Liver (tissue), 10 donors: ENCODE measurements at places on chromosomes 12 and 14.

DNA sequence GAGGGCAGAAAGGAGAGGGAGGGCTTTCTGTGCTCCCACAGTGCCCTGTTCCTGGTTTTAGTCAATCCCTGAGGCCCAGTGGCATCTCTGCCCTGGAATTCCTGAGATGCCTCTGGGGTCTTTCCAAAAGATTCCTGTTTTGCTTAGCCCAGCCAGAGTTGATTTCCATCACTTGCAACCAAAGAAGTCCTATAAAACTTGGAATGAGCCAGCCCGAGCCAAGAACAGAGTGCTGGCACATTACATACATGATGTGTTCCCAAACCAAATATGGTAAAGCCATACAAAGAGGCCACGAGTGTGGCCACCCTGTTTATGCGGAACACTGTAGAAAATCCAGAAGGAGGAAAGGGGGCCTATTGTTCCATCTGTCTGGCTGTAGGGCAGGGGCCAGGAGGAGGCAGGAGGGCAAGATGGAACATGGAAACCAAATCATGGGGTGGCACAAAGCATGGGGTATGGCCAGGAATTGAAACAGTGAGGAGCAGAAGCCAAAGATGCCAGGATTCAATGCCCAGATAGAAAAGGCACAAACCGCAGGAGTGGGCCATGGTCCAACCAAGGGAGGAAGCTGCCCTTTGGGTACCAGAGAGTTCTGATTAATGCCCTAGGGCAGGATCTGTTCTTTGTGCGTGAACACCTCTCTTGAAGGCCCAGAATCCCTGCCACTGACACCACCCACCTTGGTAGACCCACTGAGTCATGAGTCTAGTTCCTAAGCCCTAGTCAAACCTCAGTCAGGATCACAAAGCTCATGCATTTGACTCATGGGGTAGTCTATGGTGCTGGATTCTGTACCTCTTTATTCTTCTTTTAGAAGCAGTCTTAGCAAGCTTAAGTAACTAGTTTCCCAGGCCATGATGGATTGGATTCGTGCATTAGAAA, 75.2 kb downstream of the LRRC74A start:
- no peak for DNase-seq

GRCh38 chr12:50839042-50839441, 3.7 kb upstream of the TMPRSS12 start:
- no peak for DNase-seq

DNA sequence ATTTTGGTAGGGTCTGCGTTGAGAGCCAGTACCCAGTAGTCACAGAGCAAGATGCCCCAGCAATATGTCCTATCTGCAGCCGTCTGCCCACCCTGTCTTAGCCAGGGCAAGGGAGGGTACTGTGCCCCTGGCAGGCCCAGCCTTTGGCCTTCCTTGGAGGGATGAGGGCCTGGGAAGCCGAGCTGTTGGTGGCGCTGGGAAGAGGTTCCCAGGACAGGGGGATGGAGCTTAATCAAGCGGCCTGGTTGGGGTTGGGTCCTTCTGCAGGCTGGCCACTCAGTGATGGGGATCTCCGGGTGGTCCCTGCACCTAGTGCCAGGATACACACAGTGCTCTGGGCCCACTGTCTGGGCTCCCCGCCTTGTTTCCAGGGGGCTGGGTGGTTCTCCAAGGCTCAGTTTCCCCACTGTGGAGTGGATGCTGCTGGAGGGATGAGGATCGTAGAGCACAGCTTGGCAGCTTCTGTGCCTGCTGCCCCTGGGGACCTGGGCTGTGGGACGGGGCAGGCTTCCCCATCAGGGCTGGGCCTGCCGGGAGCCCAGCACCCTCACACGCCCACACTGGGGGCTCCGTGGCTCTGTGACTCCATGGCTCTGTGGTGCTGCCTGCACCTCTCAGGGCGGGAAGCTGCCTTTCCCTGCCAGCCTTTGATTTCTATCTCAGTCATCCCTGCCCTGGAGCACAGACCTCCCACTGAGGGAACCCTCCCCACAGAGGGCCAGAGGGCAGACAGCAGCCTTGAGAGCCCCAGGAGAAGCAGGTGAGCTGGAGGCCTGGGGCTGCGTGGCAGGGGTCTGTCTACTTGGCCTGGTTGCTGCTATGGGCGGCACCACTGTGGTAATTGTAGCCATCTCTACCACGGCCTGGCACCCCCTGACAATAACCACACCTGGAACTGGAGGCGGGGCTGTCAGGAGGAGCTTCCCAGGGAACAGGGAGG, 357.0 kb downstream of the TMEM121 start:
- no peak for DNase-seq

DNA sequence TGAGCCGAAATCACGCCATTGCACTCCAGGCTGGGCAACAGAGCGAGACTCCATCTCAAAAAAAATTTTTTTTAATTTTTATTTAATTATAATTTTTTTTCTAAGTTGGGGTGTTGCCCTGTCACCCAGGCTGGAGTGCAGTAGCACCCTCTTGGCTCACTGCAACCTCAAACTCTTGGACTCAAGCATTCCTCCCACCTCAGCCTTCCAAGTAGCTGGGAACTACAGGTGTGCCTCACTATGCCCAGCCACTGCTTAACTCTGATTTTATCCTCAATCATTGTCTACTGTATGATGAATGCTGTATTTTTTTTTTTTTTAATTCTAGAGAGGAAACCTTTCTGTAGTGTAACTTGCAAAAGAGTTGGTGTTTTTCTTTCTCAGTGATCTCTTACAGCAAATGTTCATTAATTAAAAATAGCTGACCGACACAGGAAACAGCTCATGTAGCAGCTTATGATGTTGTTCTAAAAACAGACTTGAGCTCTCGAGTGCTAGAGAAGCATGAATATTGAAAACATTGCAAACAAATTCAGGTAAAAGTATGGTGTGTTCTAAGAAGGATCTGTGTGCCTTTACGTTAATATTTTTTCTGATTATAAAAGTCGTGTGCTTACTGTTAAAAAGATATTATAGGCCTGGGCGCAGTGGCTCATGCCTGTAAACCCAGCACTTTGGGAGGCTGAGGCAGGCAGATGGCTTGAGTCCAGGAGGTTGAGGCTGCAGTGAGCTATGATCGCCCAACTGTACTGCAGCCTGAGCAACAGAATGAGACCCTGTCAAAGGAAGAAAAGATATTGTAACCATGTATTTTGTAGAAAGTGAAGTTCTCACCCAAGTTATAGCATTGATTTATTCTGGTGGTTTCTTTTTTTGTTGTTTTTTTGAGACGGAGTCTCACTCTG, 68.9 kb downstream of the FGD4 start:
- DNase-seq = no peak

DNA sequence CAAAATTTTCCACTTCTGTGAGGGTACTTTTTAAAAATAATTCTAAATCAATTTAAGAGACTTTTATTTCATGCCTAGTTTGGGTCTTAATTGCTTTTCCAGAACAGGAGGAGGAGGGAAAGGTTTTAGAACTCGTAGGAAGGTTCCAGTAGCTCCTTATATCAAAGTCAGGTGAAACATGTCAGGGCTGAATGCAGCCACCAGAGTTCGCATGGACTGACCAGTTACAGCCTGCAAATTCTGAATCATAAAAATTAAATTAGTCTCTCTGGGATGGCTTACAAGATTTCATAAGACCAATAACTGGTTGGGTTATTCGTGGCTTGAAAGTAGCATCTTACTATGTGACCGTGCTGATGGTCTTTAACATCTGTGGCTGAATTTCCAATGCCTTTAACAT, 397 bp downstream of the BDKRB1 start:
- DNase-seq = no peak

- DNase-seq = no peak
Measured at GRCh38 chr12:40502322-40502721, 189.9 kb upstream of the CNTN1 start.

GRCh38 chr12:123139926-123140675, 10.8 kb downstream of the PITPNM2 start:
- DNase-seq = no peak

- no peak for DNase-seq
Measured at GRCh38 chr14:102015045-102015685, 50.8 kb downstream of the DYNC1H1 start.

DNA sequence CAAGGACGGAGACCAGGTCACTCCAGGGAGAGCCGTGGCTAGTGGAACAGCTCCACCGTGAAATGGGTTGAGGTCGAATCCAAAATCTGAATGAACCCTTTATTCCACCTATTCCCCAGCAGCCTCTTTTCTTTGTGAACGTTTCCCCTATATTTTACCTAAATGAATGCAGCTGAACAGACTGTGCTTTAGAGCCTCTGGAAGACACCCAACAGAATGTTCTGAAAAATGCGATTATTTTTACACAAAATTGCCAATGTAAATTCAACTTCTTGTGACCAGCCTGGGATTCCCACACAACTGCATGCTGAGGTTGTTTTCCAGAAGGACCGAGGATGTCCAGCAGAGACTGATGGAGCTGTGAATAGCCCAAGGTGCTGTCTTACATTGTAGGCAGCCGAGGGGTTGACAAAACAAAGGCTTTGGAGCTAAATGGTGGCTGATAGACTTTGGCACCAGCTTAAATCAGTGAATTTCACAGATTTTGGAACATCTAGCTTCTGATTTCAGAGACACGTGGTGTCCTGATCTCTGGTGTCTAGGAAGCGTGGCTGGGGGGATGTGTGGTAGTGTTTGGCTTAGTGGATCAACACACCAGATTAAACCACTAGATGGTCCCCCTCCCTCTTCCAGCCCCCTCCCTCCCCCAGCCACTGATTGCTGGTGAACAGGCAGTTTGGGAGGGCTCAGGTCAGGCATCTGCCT, 150.4 kb downstream of the ZNF664 start:
- no peak for DNase-seq

DNA sequence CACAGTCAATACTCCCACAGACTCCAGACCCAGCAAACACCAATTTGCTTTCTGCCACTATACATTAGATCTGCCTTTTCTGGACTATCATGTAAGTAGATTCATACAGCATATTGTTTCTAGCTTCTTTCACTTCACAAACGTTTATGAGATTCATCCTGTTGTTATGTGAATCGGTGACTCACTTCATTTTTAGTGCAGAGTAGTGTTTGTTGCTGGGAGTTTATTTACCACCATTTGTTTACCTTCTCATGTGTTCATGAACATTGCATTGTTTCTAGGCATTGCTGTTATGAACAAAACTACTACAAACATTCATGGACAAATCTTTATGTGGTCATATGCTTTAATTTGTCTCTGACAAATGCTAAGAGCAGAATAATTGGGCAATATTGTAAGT, 807.8 kb upstream of the TMEM132C start:
- no peak for DNase-seq

GRCh38 chr12:22406627-22407026, 72.1 kb upstream of the ST8SIA1 start:
- no peak for DNase-seq

- DNase-seq = no peak
Measured at GRCh38 chr12:10220398-10221077, 7.9 kb downstream of the GABARAPL1 start.

- no peak for DNase-seq
Measured at GRCh38 chr12:110932046-110932445, 11.7 kb upstream of the MYL2 start.

DNA sequence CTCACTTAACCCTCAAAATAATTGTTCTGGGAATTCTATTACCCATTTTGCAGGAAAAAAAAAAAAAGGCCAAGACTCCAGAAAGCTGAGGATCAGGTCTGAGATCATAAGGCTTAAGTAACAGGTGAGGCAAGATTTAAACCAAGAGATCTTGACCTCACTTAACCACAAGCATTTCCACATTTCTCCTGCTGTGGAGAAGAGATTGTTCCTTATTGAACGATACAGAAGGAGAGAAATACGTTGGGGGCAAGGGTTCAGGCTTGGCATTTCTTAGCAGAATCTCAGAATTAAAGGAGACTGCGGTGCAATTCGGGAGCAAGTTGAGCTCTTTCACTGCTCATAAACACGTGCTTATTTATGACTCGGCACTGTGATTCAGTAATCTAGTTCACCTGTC, 885.3 kb upstream of the TMEM132C start:
- no peak for DNase-seq

- no peak for DNase-seq
Measured at GRCh38 chr12:108643941-108644810, 10.5 kb upstream of the SELPLG start.

- no peak for DNase-seq
Measured at GRCh38 chr12:122058549-122059149, 19.9 kb upstream of the MLXIP start.

GRCh38 chr12:30988086-30988485, 61.5 kb downstream of the TSPAN11 start:
- DNase-seq = no peak

DNA sequence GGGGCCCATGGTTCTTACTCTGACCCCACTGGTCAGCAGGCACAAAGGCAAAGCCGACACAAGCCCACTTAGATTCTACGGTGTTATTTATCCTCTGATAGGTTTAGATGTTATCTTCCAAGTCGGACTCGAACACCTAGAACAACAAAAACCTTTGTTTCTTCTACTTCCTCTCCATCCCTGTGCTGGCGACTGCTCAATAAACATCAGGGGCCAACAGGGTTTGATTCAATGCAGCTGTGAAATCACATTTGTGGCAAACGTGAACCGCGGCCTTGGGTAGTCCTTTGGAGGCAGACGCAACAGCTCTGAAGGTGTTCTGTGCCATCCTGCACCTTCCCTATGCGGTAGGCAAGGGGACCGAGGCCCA, 87.2 kb downstream of the CHGA start:
- no peak for DNase-seq

GRCh38 chr12:42407306-42407705, 81.3 kb downstream of the PPHLN1 start:
- DNase-seq = no peak

- no peak for DNase-seq
Measured at GRCh38 chr14:49545071-49545470, 41.1 kb downstream of the RPS29 start.

GRCh38 chr12:31832740-31833729, 104.2 kb upstream of the AMN1 start:
- DNase-seq = no peak

DNA sequence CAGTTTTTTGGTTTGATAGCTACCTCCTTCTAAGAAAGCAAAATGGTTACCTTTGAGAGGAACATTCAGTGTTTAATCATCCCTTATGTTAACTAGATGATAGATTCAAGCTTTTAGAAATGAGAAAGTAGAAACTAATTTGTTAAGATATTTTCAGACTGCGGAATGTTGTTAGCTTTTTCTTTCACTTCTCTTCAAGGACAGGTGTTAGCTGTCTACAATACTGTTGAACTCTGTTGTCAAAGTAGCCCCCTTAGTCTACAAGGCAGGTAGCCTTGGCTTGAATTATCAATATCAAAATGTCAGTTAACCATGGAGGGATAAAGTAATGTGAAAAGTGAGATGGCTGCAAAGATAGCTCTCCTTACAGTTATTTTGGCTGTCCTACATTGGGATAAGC, 14.8 kb downstream of the MAPK1IP1L start:
- no peak for DNase-seq

GRCh38 chr12:76674669-76675315, 89.1 kb upstream of the ZDHHC17 start:
- DNase-seq = no peak

DNA sequence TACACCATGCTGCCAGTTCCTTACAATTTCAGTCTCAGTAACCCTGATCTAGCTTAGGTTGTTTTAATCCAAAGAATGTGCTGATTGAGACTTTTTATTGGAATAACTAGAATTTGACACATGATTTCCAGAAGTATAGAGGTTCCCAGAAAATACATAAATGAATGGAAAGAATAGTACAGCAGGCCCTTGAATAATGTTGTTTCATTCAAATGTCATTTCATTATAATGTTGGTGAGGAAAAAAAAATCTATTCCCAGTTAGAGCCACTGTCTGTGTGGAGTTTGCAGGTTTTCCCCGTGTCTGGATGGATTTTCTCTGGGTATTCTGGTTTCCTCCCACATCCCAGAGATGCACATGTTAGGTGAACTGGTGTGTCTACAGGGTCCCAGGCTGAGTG, 273.5 kb upstream of the GARIN6 start:
- no peak for DNase-seq
